ENCODE measurements at places on chromosomes 11 and 22.

GRCh38 chr11:131683666-131684065 lies 313.3 kb downstream of the NTM start:
- no peak overlapping the region for H3K4me3 ChIP-seq
- no peaks in the 10 kb centered on the region for H3K36me3 ChIP-seq
- no peak overlapping the region for H3K27ac ChIP-seq
- no peaks in the 10 kb centered on the region for H3K4me1 ChIP-seq
- no peaks in the 10 kb centered on the region for H3K27me3 ChIP-seq

DNA sequence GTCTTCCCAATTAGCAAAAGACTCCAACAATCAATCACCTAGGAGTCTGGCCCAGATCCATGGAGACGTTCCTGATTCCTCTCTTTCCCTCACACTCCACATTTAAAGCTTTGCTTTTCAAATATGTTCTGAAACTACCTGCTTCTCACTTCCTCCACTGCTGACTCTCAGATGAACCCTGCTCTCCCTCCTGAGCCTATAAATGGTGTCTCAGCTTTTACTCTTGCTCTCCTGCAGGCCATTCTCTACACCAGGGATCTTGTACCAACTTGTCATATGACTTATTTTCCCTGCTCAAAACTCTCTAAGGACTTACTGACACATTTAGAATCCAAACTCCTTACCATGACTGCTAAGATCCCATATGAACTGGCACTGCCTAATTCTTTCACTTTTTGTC lies 138.4 kb upstream of the DDI1 start:
- no peaks in the 10 kb centered on the region for H3K36me3 ChIP-seq
- H3K4me1 ChIP-seq = no peaks in the 10 kb centered on the region
- H3K27ac ChIP-seq = no peak overlapping the region
- no peaks in the 10 kb centered on the region for H3K27me3 ChIP-seq

DNA sequence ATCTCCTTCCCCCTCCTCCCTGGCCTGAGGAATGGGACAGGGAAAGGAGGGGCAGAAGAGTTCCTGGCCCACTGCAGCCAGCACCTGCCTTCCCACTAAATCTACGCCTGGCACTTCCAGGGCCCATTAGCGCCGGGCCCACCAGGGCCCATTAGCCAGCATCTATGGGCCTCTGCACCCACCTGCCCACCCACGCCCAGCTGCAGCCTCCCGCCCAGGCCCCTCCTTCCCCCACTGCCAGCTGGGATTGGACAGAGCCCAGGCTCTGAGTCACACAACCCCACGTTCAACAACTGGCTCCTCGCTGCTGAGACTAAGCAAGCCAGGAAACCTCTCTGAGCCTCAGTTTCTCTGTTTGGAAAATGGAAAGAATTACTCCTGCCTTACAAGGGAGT lies 48.7 kb downstream of the CYTH4 start:
- H3K36me3 ChIP-seq = no peaks in the 10 kb centered on the region
- peaks cover 72% of the 10 kb centered on the region for H3K27me3 ChIP-seq
- no peak overlapping the region for H3K27ac ChIP-seq
- peaks cover 7% of the 10 kb centered on the region for H3K4me1 ChIP-seq

DNA sequence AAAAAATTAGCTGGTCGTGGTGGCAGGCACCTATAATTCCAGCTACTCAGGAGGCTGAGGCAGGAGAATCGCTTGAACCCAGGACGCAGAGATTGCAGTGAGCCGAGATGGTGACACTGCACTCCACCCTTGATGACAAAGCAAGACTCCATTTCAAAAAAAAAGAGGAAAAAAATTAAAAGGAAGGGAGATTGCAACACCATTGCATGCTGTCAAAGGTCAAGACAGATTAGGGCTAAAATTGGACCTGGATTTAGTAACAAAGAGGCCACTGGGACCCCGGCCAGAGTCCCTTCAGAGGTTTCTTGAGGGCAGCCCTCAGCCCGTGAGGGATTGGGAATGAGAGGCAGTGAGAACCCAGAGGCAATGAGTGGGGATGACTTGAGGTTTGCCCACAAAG lies 8.2 kb upstream of the MAFF start:
- no peaks in the 10 kb centered on the region for H3K36me3 ChIP-seq
- no peak for DNase-seq
- H3K4me1 ChIP-seq = peaks cover 14% of the 10 kb centered on the region
- peaks cover 3% of the 10 kb centered on the region for H3K27me3 ChIP-seq
- no peak overlapping the region for H3K27ac ChIP-seq

GRCh38 chr22:23705358-23705757 lies 14.5 kb downstream of the RGL4 start:
- peaks cover 89% of the 10 kb centered on the region for H3K36me3 ChIP-seq
- peak overlapping the region; percentile 37 for H3K4me3 ChIP-seq
- H3K27me3 ChIP-seq = no peaks in the 10 kb centered on the region
- peak overlapping the region; percentile 67 for H3K27ac ChIP-seq
- no peak for DNase-seq

- H3K27me3 ChIP-seq = peaks cover 26% of the 10 kb centered on the region
- H3K36me3 ChIP-seq = no peaks in the 10 kb centered on the region
- H3K4me3 ChIP-seq = no peak overlapping the region
- H3K27ac ChIP-seq = no peak overlapping the region
- no peaks in the 10 kb centered on the region for H3K4me1 ChIP-seq
- no peak for DNase-seq
Observed at GRCh38 chr11:44363116-44363515, 53.2 kb upstream of the ALX4 start.

DNA sequence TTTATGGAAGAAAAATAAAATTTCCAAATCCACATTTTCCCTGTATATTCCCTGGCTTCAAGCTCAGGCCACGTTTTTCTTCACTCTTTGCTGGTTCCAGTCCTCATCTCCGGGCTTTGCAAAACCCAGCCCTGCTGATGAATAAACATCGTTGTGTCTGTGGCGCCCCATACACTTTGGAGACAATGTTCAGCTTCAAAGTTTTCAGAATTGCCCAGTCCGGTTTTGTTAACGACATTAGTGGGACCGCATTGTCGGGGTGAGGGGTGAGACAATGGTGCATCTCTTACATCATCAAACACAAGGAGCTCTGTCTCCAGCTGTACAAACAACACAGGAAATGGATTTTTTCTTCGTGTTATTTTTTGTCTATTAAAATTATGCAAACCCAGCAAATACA lies 53.4 kb upstream of the HTATIP2 start:
- peaks cover 6% of the 10 kb centered on the region for H3K27me3 ChIP-seq
- no peaks in the 10 kb centered on the region for H3K4me1 ChIP-seq
- no peak for DNase-seq
- no peak overlapping the region for H3K4me3 ChIP-seq
- no peaks in the 10 kb centered on the region for H3K36me3 ChIP-seq
- no peak overlapping the region for H3K27ac ChIP-seq

Data from activated naive CD8-positive, alpha-beta T cell treated with anti-CD3 and anti-CD28 coated beads, Interleukin-2, amount 10 ng/mL, durations not matched to agents 7 days and 5 days (primary cell).